CD8-positive, alpha-beta T cell (primary cell): ENCODE measurements at places on chromosomes 7 and 10.

DNA sequence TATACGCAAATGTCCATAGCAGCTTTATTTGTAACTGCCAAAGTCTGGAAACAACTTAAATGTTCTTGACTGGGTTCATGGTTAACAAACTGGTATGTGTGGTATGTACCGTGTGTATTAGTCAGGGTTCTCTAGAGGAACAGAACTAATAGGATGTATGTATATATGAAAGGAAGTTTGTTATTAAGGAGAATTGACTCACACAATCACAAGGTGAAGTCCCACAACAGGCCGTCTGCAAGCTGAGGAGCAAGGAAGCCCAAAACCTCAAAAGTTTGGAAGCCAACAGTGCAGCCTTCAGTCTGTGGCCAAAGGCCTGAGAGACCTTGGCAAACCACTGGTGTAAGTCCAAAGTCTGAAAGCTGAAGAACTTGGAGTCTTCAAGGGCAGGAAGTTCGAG, 66.8 kb downstream of the TMEM168 start:
- DNase-seq = no peak

DNA sequence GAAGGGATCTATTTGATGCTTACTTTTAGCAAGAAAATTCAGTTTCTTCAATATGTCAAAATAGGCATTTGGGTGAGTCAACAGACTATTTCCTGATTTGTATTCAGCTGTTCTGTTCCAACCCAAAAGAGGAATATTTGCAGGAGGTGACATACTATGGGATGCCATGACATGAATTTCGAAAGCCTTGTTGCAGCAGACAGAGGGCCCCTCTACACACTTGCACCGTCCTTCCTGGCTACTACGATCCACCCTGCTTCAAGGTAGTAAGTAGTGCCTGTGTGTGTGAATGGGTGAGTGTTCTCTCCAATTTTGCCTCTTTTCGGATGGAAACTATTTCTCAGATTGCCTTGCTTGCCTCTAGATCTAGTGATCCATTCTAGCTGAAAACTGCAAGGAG, 413.0 kb upstream of the ADARB2 start:
- DNase-seq = no peak

DNA sequence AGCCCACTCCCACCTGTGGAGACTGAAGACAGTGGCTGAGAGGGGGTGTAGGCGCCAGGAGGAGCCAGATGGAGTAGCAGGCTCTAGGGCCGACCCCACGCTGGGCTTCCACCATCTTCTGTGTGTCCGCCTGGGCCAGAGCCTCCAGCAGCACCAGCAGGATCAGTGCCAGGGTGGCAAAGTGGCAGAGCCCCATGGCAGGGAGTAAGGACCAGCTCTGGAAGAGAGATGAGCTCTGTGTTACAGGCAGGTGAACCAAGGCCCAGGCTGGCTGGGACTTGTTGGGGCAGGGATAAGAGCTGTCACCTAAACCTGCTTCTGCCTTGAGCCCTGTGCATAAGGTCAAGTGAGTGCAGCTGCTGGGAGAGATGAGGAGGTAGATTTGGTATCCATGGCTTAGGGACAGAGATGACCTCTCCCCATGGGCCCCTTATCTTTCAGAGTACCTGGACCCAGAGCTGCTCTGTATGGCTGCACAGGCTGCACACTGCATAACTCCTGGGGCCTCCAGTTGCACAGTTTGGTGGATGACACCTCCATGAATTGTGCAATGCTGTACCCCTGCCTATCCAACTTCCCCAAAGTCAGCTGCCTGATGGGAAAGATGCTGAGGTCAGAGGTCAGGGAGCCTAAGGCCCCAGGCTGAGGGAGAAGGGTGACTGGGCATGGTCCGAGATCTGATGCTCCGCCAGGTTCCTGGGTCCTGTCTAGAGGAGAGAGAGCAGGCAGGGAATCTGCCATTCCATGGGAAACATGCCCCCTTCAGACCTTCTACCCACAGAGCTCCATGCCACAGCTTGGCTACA, 7.4 kb upstream of the SAMD8 start:
- DNase-seq = no peak

GRCh38 chr7:41955451-41955850, 252.6 kb upstream of the INHBA start:
- DNase-seq = no peak

DNA sequence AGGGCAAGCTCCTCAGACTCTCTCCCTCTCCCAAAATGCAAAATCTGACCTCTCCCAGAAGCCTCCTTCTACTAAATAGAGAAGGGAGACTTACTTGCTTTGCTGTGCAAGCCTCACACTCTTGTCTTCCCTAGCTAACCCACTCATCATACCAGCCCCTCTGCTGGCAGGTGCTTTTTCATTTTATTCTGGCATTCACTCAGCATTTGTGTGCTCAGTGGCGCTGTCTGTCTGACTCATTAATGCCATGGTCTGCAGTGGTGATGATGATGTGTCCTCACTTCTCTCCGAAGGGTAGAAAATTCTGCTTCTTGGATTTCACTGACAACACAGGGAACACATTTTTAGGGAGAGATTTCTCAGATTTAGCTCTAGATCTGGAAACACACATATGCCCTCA, 22.0 kb upstream of the BTRC start:
- DNase-seq = no peak

DNA sequence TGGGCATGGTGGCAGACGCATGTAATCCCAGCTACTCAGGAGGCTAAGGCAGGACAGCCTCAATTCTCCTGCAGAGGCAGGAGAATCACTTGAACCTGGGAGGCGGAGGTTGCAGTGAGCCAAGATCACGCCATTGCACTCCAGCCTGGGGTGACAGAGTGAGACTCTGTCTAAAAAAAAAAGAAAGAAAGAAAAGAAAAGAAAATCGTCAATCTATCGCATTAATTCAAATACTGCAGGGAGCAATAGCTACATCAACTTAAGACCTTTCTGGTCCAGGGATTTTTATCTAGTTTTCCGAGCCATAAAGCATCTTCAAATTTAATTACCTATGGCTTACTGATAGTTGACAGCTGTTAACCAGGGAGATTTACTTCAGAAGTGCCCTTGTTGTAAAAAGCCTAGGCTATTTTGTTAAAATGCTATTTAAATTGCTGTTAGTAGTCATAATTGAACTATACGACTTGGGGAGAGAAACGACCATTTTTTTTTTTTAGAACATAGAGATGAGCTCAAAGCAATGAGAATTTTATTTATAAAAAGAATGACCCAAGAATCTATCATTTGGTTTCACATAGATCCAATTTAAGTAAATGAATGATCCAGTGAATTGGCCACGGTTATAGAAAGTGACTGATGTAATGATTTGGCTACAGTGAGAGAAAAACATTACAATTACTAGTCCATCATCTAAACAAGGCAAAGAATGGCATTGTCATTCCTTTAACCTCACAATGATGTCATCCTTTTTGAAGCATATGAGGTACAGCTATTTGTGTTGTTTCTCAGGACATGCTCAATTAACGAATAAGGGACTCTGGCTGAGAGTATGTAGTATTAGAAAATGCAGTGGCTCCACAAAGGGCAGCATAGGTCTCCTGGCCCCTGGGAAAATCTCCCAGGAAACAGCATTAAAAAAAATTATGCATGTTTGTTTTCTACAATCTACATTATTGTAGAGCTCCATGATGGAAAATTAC, 85.3 kb downstream of the SEMA3C start:
- DNase-seq = no peak

DNA sequence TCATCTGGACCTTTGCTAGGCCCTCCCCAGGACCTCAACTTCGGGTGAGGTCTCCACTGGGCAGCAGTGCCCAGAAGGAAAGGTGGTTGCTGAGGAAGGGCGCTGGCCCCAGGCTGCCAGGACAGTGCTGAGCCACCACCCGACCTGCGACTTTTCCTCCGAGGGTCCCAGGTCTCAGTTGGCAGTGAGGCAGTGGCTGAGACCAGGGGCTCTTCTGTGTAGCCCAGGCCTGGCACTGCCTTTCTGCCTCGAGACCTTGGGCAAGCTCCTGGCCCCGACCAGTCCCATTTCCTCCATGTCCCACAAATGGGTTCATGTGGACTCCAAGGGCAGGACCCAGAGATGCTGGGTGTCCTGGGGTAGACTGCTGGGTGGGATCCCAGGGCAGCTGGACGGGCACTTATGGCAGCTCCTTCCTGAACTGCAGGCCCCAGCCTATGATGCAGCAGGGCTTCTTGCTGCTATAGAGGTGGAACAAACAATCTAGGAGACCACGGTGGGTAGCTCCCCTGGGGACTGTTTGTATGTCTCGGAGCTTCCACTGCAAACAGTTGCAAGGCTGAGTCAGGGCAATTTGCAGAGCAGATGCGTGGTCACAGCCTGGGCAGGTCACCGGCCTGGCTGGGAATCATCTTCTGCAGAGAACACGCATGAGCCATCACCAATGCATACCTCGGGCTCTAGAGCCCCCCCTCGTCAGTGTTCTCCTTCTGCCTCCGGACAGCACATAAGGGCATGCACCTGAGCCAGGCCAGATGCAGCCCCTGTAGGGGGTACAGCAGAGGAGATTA, 17.9 kb upstream of the LRRC18 start:
- DNase-seq = no peak

DNA sequence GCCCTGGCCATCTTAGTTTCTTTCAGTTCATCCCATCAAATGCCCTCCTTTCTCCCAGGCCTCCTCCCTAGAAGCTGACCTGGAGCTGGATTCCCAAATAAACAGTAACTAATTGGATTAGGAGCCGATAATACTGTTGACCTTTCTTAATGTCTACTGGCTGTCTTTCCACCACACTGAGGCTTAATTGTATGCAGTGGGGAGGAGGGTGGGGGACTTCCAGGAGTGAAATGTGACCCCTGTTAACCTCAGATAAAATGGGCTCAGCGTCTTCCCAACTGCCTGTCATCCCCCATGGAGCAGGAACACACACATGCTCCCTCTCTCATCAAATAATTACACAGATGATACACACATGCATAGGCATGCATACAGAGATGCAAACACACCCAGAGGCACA, 53.7 kb upstream of the LBX1 start:
- no peak for DNase-seq

- DNase-seq = no peak
These were observed 82.2 kb upstream of the HABP2 start for GRCh38 chr10:113470372-113471240.

GRCh38 chr7:157622000-157622399, 285.2 kb downstream of the DNAJB6 start:
- peak; percentile 68 for DNase-seq
